ENCODE measurements at places on chromosomes 2 and 18. TPM values are rescaled to one million over a fixed set of nuclear protein-coding genes. Genes with fewer than 3 reads are reported as not detected.

STPG4 gene
- total RNA-seq: 0.28 TPM

TUBA4B gene
- not detected for total RNA-seq

CLEC4F gene
- not detected for total RNA-seq

TPO gene
- total RNA-seq: not detected

SCN9A gene
- total RNA-seq: 135 TPM

GPAT2 gene
- 0.28 TPM for total RNA-seq

CACNB4 gene
- 0.36 TPM for total RNA-seq

UNC50 gene
- 40.3 TPM for total RNA-seq

LOXHD1 gene
- not detected for total RNA-seq

NAPG gene
- total RNA-seq: 39.2 TPM

CPO gene
- total RNA-seq: not detected

C1QL2 gene
- not detected for total RNA-seq

COLEC12 gene
- 2.3 TPM for total RNA-seq

RAMP1 gene
- total RNA-seq: 19.2 TPM

CCL20 gene
- total RNA-seq: not detected

VWC2L gene
- total RNA-seq: not detected

CDH7 gene
- total RNA-seq: not detected

C2orf66 gene
- total RNA-seq: not detected

POTEC gene
- not detected for total RNA-seq

TANC1 gene
- 12.9 TPM for total RNA-seq
